ENCODE measurements at places on chromosomes 2 and 18.

DNA sequence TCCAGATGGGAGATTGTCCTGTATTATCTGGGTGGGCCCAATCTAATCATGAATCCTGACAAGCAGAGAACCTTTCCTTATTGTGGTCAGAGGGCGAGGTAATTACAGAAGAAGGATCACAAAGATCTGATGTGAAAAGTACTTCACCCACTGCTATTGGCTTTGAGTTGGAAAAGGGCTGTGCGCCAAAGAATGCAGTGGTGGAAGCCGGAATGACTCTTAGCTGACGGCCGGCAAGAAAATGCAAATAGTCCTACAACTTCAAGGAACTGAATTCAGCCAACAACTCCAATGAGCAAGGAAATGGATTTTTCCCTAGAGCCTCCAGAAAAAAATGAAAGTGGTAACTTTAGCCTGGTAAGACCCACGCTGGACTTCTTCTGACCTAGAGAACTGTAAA is 67.3 kb downstream of the CTNNA2 start:
- DNase-seq: no peak

GRCh38 chr18:25399554-25399953 is 47.6 kb upstream of the ZNF521 start:
- DNase-seq: no peak

- no peak for DNase-seq
These were observed 54.2 kb upstream of the ITGB6 start for GRCh38 chr2:160254189-160254762.

GRCh38 chr2:159518321-159519005 is 97.9 kb downstream of the BAZ2B start:
- no peak for DNase-seq

Data from stimulated activated CD4-positive, alpha-beta T cell treated with anti-CD3 and anti-CD28 coated beads, Interleukin-2, amount 100 ng/mL, for 48 hours (primary cell).